CD4-positive, CD25-positive, alpha-beta regulatory T cell (primary cell): ENCODE measurements at places on chromosomes 13 and 19.
A peak's percentile ranks its signal among the peaks of the same experiment; 100 is the strongest.

- no peak for DNase-seq
These were observed 421 bp upstream of the KLF5 start for GRCh38 chr13:73058432-73058735.

DNA sequence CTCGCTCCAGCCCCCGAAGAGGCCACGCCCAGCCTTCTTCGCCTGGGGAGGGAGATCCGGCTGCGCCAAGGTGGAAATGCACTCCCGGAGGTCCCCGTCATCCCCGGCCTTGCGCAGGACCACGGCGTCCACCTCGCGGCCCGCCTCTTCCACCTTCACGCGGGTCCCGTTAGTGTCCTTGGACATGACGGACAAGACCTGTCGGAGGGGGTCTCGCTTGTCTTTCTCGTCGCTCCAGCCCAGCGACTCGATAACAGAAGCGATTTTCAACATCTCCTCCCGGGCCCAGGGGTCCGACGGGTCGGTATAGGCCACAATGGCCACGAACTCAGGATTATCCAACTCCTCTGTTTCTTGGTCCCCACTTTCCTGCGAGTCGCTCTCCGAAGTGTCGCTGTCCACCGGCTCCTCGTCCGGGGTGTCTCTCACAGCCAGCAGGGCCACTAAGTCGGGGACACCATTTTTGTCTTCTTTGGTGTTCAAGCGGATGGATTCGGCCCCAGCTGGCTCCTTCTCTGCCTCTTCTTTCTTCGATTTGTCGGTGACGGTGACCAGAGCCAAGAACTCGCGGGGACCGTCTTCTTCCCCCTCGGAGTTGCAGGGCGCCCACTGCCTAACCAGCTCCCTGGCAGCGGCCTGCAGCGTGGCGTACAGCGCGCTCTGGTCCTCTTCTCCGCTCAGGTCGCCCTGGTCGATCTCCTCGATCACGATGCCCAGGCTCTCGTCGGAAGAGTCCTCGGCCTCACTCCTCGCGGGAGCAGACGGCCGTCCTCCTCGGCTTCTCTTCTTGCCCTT, 1.3 kb downstream of the PNMA8B start:
- DNase-seq = no peak

GRCh38 chr19:491146-491741, 5.0 kb upstream of the MADCAM1 start:
- no peak for DNase-seq

- no peak for DNase-seq
These were observed 100.0 kb upstream of the PCDH9 start for GRCh38 chr13:67330149-67330548.

DNA sequence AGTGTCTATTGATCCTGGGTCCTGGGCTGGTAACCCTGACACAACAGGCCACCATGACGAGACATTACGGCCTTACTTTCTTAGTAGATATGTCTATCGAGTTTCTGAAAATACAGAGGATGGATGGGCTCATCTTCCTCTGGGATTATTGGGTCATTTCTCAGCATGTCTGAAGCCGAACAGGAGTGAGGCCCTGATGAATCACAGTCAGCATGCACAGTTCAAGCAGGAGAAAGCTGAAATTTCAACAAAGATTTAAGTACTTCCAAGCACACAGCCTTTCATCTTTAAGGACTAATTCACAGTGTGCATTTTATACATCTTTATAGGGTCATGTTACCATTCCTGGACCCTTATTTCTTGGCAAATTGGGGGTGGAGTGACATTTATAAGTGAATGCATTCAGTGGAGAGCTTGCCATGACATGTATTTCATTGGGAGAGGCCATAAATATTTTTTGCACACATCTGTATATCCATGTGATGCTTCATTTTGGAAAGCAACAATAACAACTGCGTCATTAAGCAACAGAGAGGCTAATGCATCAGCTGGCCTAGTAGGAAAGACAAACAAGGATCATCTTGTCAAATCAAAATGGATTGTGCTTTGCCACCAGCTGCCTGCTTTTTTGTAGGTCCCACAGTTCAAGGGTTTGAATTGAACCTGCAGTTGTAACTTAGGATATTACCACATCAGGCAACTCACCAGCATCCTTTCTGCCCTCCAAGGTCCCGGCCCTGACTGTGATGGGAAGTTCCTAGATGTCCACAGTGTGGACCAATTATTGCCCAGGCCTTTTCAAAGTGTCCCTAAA, 143.5 kb downstream of the DNAJC15 start:
- DNase-seq = no peak

- DNase-seq = no peak
These were observed 361.5 kb downstream of the RFC3 start for GRCh38 chr13:34179481-34179880.

DNA sequence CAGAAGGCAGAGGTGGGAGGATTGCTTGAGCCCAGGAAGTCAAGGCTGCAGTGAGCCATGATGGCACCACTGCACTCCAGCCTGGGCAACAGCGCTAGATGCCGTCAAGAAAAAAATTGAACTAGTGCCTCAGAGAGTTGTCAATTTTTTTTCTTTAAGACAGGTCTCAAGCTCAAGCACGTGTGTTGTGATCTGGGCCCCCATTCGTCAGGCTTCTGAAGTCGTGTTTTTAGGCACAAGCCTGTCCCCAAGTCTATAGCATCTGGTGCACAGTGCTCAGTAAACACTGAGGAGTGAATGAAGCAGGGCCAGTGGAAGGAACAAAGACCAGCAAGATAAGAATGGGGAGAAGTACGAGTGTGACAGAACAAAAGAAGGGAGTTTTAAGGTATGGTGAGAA, 23.7 kb upstream of the LAMP1 start:
- no peak for DNase-seq

GRCh38 chr13:53691417-53691816, 662.8 kb downstream of the OLFM4 start:
- DNase-seq = no peak

- no peak for DNase-seq
These were observed 2.1 kb downstream of the PRMT1 start for GRCh38 chr19:49678985-49679770.

DNA sequence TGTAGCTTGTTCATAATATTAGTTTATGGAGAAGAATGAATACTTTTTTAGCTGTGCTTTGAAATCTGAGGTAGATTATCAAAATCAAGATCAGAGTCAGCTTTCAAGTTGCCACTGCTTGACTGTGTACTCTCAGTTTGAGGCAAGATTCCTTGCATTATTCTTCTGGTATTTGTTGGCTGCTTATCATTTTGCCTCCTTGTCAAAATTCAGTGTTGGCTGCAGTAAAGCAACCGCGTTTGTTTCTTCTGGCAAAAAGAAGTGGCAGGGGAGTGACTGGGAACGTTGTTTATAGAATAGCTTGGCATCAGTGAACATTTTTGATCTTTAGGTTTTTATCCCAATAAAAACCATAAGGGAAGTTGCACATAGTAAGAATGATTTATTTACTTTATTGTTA, 419.3 kb upstream of the GPC6 start:
- DNase-seq = no peak

GRCh38 chr13:85093808-85094207, 705.4 kb downstream of the SLITRK6 start:
- no peak for DNase-seq

DNA sequence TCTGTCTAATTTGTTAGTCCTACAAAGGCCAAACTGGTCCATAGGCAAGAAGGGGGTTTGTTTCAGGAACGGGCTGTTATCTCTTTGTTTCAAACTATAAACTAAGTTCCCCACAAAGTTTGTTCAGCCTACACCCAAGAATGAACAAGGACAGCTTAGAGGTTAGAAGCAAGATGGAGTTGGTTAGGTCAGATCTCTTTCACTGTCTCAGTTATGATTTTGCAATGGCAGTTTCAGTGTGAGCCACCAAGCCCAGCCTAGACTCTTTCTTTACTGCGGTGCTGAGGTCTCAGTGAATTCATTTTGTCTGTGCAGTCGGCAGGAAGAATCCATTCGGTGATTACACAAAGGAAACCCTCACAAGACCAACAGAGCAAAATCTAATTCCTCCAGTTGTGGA, 56.6 kb upstream of the ABCC4 start:
- DNase-seq = no peak

- DNase-seq = no peak
These were observed 208.6 kb downstream of the URI1 start for GRCh38 chr19:30150626-30151025.

DNA sequence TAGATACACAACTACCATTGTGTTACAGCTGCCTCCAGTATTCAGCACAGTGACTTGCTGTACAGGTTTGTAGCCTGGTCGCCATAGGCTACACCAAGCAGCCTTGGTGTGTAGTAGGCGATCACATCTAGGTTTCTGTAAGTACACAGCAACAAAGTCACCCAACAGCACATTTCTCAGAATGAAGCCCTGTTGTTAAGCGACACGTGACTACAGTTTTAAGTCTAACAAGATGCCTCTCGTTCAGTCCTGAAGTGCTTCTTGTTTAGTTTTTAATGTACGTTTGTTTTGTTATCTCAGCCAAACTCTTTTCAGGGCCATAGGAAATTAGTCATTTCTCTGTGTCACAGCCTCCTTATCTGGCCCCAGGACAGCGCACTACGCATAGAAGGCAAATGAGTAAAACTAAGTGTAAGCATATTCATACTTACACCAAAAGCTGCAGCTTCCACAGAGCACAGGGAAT, 50.0 kb upstream of the GPR183 start:
- DNase-seq = peak; percentile 66

DNA sequence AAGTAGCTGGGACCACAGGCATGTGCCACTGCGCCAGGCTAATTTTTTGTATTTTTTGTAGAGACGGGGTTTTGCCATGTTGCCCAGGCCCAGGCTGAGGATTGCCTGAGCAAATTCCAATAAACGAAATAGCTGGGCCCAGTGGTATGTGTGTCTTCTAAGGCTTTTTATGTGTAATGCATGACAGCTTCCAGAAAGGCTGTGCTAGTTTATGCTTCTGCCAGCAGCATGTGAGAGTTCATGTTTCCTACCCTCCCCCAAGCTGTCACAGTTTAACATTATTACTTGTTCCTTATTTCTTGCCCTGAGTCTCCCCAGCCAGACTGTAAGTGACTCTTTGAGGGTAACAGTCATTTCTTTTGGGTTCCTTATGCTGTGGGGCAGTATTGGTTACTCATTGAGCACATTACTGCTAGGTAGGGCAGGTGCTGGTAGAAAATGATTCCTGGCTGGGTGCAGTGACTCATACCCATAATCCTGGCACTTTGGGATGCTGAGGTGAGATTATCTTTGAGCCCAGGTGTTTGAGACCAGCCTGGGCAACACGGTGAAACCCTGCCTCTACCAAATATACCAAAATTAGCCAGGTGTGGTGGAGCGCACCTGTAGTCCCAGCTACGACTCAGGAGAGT, 13.6 kb downstream of the GPATCH1 start:
- no peak for DNase-seq

DNA sequence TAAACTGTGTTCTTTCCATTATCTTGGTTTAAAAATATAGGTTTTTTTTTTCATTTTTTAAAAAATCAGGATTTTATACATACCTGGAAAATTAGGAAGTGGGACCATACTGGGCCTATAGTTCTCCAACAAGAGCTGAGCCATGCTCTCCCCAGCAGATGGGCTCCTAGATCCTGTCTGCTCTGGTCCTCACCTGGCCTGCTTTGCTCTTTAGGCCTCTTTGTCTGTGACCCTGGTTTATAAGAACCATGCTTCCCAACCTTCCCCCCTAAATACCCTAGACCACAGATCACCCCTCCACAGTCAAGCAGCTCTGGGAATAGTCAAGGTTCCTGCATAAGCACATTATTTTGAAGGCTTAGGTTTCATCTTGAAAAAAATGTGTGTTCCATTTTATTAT, 185.0 kb upstream of the TSHZ3 start:
- DNase-seq = no peak

- DNase-seq = no peak
These were observed 506.7 kb downstream of the KCTD12 start for GRCh38 chr13:76379341-76380105.

- DNase-seq = no peak
These were observed 12.7 kb upstream of the OR10H1 start for GRCh38 chr19:15828121-15828610.

GRCh38 chr13:103078158-103078557, 11.9 kb upstream of the SLC10A2 start:
- no peak for DNase-seq

- no peak for DNase-seq
These were observed 446 bp upstream of the ZNF83 start for GRCh38 chr19:52638601-52639000.

GRCh38 chr19:51274049-51274770, 23.3 kb downstream of the SIGLECL1 start:
- no peak for DNase-seq

- peak; percentile 55 for DNase-seq
These were observed 5.2 kb downstream of the SLC25A42 start for GRCh38 chr19:19068659-19069654.

DNA sequence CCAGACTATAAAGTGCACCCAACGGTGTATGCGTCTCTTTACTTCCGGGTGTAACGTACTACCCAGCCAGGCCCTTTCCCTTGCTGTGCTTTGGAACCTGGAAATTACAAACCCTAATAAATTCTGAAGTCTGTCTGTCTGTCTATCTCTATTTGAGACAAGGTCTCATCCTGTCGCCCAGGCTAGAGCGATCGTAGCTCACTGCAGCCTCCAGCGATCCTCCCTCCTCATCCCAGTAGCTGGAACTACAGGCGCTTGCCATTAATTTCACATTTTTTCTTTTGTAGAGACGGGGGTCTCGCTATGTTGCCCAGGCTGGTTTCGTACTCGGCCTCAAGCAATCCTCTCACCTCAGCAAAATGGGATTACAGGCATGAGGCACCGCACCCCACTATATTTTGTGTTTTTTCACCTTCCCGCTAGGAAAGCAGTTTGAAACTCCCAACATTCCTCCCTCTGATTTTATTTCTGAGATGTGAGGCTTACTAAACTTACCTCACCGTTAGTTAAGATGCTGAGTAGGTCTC, 469 bp upstream of the RNF6 start:
- DNase-seq = no peak

DNA sequence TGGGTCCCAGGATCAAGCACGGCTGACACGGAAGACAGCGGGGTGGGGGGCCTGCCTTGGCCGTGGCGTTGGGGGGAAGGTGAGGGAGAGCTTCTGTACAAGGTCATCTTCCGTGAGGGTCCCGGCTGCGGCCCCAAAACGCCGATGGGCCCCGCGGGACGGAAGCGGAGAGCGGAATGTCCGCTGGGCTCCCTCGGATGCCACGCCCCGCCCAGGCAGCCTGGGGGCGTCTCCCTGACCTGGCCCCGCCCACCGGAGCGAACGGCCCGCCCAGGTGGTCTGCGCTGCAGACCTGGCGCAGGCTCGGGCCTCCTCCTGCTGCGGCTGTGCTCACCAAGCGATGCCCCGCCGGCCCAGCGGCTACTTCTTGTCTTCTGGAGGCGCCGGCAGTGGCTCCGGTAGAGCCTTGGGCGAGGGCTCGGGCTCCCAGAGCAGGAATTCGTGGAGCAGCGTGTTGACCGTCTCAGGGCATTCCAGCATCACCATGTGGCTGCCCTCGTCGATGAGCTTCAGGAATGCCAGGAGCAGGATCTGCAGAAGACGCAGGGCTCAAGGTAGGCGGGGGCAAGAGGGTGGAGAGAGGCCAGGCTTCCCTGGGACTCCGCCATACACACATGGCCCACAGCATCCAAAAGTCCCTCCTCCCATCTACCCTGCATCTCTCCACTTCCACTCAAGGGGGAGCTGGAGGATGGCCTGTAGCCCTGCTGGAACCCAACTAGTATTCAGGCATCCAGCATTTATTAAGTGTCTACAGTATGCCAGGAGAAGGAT, 10.7 kb downstream of the ABHD8 start:
- DNase-seq = peak; percentile 75
